Activated T-cell treated with anti-CD3 and anti-CD28 coated beads for 4 hours (primary cell): ENCODE measurements at places on chromosomes 13 and 19.

GRCh38 chr19:366951-367350 is 22.4 kb upstream of the MIER2 start:
- no peak for DNase-seq

- DNase-seq: no peak
Measured at GRCh38 chr13:109088624-109088917, 459.2 kb downstream of the MYO16 start.

DNA sequence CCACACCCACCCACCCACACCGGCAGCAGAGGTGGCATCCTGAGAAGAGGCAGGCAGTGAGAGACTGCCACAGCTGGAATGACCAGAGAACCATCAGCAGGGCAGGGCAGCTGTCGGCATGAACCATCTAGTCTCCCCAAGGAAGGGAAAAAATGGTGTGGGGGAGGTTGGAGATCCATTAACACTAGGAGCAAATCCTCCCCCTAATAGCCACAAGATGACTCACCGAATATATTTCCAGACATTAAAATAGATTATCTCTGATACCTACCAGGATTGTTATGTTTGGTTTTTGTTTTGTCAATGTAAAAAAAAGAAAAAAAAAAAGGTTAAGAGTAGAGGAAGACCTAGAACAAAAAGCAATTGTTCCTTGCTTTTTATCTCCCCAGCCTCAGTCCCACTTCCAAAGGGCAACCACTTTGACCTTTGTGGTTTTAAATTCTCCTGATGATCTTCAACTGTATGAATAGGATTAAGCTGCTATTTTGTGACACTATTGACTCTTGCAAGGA is 34.2 kb downstream of the THSD1 start:
- DNase-seq: no peak

- no peak for DNase-seq
Measured at GRCh38 chr13:76621705-76622104, 264.5 kb downstream of the KCTD12 start.

GRCh38 chr19:46357846-46358583 is 11.1 kb downstream of the PPP5C start:
- no peak for DNase-seq

DNA sequence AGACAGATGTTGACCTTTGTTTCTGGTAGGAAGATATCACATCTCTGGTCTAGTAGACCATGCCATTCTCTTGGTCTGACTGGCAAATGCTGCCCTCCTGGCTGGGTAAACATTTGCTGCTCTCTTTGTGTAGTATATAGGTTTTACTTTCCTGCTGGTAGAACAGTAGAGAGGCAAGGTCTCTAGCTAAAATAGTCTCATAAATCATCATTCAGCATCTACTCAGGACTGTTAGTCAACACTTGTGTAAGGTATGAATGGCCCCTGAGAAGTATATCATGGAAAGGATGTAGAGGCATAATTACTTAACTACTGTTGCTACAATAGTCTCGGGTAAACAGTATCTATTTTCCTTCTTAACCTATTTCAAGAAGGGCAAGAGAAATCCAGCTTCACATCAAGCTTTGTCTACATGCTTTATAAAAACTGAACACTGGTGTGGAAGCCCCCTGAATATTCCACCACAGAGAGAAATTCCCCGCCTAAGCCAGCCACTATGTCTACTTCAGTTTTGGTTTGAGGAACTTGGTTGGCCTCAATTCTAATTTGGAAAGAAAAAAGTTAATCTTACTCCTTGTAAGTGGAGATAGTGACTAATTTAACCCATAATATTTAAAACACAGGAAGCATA is 18.4 kb upstream of the MYCBP2 start:
- no peak for DNase-seq

DNA sequence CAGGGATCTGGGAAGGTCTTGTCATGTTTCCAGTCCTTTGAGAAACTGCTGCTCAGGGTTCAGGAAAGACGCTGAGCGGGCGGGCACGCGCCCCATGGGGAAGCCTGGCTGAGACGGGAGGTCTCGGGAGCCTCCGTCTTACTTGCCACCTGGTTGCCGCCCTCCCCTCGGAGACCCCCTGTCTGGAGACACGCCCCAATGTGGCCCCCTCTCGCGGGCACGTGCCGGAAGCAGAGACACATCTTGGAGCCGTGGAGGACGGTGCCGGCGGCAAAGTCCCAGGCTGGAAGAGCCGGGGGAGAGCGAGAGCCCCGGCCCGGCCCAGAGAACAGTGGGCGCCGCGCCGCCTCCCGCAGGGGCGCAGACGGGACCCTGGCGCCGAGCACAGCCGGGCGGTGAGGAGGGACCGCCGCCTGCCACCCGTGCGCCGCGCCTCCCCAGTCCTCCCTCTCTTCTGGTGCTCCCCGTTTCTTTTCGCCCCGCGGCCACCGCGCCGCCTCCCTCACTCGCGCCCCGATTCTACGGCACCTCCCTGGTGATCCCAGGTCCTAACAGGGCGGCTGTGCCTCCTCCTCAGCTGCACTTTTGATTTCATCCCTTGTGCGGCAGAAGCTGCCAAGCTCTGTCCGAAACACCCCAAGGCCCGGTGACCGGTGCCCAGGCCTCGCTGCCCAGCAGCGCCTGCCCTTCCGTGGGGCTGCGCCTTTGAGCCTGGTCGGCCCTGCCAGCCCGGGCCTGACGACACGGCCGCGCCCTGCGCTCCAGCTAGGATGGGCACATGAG is 15.5 kb downstream of the GJB2 start:
- DNase-seq: no peak

GRCh38 chr13:36973621-36974295 is 25.4 kb downstream of the ALG5 start:
- DNase-seq: no peak

- no peak for DNase-seq
Measured at GRCh38 chr13:29418026-29418425, 177.5 kb downstream of the SLC7A1 start.

GRCh38 chr13:79853251-79853650 is 372.3 kb downstream of the NDFIP2 start:
- DNase-seq: no peak

DNA sequence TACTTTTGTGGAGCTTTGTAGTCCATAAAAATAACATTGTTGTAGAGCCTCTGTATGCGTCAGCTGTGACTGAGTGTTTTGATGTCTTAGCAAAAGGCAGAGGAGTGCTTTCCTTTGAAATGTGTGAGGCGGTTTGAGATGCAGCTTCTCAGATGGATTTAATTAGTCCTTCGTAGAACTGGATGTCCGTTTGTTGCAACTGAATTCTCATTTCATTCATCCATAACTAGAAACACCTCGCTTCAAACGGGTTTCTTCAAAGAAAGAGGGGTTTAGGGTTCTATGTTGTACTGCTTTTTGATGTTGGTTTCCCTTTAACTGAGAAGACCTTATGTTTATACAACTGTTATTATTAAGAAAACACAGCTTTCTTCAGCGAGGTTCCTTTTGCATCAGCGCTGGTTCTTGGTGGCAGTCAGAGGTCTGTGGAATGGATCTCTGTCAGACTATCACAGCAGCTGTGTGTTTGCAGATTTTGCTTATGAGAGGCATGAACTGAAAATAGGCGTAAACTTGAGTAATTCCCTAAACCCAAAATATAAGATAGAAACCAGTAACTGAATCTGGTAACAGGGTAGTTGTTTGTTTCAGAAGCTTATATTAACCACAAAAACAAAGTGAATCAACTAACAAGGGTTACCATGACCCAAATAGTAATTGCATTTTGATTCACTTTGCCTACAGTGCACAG is 194.4 kb downstream of the GGACT start:
- no peak for DNase-seq

- no peak for DNase-seq
Measured at GRCh38 chr13:99691552-99691951, 190.3 kb downstream of the TM9SF2 start.

GRCh38 chr13:29679396-29680053 is 84.0 kb upstream of the SLC7A1 start:
- no peak for DNase-seq

GRCh38 chr13:53004573-53004972 is 24.0 kb upstream of the OLFM4 start:
- no peak for DNase-seq

DNA sequence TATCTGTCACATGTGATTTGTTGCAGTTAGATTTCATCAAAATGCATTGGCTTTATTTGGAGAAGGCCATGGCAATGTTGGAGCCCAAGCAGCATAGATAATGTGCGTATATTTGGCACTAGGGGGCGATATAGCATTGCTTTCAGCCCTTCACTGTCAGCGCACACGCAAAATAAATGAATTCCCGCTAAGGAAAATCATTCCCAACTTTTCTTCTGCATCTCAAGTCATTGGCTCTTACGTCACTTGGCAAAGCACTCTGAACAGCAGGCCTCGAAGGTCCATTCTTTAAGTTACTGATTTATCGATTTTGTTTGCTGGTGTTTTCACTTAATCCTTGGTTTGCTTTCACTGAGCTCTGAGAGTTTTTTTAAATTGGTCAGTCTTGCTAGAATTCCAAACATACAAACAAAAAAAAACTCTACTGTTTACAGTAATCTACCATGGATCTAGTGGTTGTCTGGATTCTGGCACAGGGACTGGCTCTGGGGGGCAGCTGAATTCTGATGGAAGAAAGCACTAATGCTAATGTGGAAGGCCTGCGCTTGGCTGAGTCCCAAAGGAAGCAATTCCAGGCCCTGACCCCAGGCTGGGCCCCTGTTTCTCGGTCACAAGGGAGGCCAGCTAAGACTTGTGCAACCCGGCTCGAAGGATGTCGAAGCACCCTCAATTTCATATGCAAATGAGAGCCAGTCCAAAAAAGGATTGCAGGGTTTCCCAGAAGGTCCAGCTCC is 97.7 kb upstream of the IPO5 start:
- no peak for DNase-seq

DNA sequence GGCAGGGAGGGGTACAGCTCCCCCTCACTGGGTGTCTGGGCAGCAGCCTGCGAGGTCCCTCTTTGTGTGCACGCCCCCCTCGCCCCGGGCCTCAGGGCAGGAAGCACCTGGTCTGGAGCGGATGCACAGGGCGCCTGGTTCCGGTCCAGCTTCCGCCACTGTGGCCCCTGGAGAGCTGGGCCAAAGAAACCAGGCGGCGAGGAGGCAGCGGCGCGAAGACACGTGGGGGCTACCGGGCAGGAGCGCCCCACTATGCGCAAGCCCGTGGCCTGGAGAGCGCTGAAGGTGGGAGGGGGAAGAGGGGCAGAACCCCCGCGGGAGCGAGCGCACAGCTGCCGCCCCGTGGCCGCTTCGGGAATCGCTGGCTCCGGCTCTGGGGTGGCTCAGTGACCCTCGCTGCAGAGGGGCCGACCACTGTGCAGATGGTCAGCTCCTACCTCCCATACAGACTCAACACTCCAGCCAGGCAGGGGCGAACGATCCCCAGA is 1.7 kb upstream of the LYL1 start:
- peak; percentile 55 for DNase-seq

DNA sequence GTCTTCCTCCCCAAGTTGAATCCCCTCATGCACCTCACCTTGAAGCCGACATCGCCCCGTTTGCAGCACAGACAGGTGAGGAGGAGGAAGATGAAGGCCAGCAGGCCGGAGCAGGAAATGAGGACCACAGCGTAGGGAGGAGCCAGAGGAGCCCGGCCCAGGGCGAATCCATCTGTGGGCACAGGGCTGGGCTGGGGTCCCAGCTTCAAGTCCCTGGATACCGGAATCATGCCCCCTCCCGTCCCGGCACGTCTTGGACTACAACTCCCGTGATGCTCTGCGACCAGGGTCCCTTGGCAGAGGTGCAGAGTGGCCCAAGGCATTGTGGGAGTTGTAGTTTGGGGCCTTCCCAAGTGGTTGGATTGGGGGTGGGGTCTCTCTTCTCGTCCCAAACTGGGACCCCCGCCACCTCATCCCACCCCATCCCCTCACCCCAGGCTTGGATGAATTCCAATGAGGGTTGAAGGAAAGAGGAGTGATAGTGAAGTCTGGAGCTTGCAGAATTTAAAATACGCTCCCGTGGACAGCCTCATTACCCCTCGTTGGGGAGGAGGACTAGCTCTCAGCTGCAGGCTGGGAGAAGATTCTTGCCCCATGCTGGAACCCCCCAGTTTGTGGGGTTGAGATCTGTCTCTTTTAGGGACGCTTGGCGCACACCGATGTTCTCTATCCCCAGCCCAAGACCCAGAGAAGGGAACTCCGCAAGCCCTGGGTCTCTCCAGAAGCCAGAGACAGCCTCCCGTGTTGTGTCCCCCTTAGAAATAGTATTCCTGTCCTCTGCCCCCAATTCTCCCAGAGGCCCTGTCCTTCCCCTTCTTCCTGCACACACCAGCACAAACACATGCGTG is 990 bp downstream of the LMTK3 start:
- DNase-seq: peak; percentile 73

GRCh38 chr13:110418944-110419343 is 111.9 kb downstream of the COL4A2 start:
- no peak for DNase-seq

GRCh38 chr13:43014162-43014561 is 9.2 kb upstream of the DNAJC15 start:
- DNase-seq: no peak

GRCh38 chr13:77124423-77124822 is 97.5 kb upstream of the FBXL3 start:
- DNase-seq: no peak

GRCh38 chr13:25169951-25170553 is 2.0 kb downstream of the AMER2 start:
- no peak for DNase-seq
